ENCODE measurements at places on chromosomes 2 and 18.

DNA sequence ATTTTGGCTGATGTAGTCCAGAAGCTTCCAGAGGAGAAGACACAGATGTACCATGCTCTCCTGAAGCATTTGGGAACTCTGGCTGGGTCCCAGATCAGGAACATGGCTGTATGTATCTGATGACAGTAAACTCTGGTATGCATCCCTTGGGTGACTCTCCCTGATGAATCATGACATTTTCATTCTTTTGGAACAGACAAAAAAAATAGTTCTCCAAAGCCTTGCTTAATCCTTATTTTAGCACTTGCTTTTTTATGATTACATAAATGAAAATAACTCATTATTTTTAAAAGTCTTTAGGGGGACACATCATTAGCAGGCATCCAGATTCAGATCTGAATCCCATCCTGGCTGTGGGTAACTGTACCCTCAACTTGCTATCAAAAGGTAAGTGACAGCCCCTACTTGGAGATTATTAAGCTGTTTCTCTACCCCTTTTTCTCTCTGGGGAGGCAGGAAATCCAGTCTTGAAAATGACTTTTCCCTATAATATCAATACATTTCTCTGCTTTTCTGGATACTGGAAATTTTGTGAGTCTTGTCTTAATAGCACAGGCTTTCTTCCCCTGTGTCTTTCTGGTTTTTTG, 23.3 kb downstream of the AOX1 start:
- DNase-seq, result no peak

DNA sequence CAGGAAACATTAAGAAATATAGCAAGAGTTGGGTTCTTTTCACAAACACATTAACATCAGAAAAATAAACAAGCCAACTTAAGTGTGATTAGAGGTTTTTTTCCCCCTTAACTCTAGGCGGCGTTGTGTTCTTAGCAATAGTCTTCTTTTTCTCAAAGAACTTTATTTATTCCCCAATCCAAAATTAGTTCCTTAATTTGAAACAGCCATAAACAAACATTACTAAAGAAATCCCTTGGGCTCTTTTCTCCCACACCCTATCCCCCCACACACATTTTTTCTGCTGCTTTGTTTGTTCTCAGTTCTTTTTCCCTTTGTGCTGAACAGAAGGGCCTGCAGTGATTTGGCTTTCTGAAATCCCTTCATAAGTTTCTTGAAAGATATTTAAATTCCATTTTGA, 13.2 kb upstream of the MYO1B start:
- no peak for DNase-seq

DNA sequence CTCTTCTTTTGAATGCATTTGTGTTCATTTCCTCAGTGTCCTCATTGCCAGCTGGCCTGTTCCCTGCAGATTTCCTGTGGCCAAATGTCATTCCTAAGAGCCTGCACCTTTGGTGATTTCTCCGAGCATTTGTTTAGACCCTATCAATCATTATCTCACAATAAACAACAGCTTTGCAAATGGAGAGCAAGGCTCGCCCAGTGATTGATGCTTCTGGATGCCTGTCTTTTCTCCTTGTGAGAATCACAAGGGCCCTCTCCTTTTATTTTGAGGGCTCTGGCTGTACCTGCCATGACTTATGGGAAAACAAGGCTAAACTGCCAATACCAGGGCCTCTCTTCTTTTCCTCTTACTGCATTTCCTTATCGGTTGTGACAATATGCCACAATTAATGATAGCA, 1454.4 kb upstream of the CELF4 start:
- no peak for DNase-seq

- peak; percentile 70 for DNase-seq
Observed at GRCh38 chr2:53829273-53829979, 30.3 kb downstream of the GPR75 start.

- DNase-seq, result no peak
Observed at GRCh38 chr2:235541016-235541415, 47.2 kb downstream of the AGAP1 start.

- no peak for DNase-seq
Observed at GRCh38 chr18:26771524-26771923, 94.0 kb downstream of the AQP4 start.

GRCh38 chr2:96601382-96602292, 36.5 kb downstream of the KANSL3 start:
- no peak for DNase-seq

DNA sequence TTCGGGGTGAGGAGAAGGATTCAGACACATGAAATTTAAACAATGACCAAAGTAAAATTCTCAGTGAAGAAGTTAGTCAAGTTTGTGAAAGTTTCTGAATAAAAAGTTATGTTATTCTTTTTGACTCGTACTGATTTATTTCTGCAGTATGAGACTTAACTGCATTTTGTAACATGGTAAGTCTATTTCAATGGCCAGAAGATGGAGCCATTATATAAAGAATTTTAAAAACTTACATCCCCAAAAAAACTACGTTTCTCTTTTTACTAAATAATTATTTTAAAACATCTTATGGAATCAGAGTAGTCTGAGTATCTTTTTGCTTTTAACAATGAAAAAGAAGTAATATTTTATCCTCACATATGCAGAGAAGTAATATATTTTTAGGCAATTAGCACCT, 51.4 kb upstream of the SCN1A start:
- DNase-seq, result no peak

DNA sequence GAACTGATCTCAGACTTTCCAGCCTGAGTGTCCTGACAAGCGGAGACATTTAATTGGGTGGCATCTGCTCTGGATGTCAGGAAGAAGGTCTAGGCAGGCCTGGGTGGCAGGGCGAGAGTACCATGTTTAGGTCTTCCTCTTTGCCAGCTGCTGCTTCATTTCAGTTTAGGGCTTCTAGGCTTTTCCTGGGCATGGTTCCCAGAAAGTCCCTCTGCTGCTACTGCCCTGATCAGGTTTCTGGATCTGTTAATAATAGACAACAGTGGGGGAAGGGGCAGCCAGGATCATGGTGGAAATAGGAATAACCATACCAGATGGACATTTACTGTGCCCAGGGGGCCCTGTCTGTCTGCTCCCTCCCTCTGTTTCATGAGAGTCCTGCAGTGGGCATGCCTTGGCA, 2.3 kb upstream of the PLCD4 start:
- peak; percentile 61 for DNase-seq

DNA sequence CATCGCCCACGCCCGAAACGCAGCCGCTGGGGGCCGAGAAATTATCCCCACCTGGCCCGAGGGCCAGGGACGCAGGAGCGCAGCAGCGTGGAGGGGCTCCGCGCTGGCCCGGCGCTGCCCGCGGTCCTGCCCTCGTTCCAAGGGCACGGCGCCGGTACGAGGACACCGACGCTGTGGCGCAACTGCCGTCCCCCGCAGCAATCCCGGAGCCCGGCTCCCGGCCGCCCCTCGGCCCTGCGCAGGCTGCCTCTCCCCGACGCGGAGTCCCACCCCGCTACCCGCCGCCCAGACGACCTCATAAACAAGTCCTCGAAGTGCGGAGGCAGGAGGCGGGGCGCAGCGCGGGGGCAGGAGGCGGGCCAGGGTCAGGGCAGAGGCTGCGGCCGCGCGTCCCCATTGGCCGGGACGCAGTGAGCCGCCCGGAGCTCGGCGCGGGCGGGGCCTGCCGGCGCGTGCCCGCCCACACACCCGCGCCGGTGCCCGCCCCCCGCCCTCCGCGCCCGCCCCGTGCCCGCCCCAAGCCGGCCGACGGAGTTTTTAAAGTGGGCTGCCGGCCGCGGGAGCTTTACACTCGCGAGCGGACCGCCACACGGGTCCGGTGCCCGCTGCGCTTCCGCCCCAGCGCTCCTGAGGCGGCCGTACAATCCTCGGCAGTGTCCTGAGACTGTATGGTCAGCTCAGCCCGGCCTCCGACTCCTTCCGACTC, at the start of gene EPAS1:
EPAS1 (plus strand) TSS at position 568 of the 706 bp plus-strand sequence. CDS start 505 bp downstream, outside the sequence.
- DNase-seq, result peak; percentile 97
